GM18507 (cell line): ENCODE measurements at places on chromosomes 4 and X.

GRCh38 chrX:13933352-13933751 lies 96.3 kb downstream of the GEMIN8 start:
- no peak for DNase-seq

GRCh38 chrX:51894697-51895336 lies 1.4 kb downstream of the MAGED1 start:
- DNase-seq = no peak

DNA sequence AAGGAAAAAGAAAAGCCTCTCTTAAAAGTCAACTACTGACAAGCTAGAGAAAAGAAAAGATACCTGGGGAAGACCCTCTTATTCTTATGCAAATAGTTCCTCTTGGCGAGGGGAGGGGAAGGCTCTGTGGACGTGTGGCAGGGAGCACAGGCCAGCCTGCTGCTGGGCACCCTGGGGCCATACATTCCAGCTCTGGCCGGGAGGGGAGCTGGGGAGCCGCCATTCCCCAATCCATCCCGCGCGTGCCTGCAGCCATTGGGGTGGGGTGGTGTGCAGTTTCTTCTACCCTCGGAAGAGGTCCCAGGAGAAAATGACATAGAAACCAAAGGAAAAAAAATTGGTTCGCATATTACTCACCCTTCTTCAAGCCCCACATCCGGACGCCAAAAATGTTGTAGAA lies 1496.4 kb downstream of the RPA4 start:
- no peak for DNase-seq

DNA sequence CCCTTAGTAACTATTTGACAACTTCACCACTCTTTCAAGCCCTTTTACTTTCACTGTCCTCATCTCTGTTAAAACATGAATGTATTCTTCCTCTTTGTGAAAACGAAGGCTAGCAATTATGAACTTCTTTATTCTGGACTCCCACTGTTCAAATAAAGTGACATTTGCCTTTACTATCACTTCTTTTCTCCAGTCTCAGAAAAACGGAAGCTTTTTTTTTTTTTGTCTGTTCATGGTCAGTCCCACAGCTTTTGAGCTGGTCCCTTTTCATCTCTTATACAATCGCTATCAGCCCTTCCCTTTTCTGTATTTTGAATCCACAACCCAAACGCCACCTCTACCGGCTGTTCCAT lies 327.7 kb downstream of the DKK2 start:
- no peak for DNase-seq

- DNase-seq = no peak
Measured at GRCh38 chr4:77798385-77798784, 20.8 kb downstream of the CNOT6L start.

- DNase-seq = no peak
Measured at GRCh38 chr4:2934077-2934812, 29.0 kb downstream of the NOP14 start.

GRCh38 chr4:71255976-71256375 lies 82.8 kb upstream of the SLC4A4 start:
- DNase-seq = no peak

DNA sequence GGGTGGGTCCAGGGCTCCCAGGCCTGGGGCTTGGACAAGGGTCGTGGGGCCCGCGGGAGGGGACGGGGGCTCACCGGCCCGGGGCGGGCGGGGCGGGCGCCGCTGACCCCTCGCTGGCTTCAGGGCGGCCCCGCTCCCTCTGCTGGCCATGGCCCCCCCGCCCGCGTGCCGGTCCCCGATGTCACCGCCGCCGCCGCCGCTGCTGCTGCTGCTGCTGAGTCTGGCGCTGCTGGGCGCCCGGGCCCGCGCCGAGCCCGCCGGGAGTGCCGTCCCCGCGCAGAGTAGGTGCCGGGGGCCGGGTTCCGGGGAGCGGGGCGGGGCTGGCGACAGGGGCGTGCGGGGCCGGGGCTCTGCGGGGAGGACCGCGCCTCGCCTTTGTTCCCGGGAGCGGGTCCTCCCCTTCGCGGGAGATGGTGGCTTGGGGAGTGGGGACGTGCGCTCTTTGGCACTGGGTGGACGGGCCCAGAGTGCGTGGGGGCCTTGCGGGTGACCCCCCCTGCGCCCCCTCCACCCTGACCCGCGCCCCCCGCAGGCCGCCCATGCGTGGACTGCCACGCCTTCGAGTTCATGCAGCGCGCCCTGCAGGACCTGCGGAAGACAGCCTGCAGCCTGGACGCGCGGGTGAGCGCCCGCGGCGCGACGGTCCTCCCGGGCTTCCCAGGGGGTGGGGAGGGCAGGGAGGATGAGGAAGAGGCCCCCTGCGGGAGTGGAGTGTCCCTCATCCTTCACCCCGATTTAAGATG lies 16.8 kb upstream of the NAT8L start:
- DNase-seq = no peak

- no peak for DNase-seq
Measured at GRCh38 chrX:149937871-149938426, 342 bp downstream of the EOLA2 start.

GRCh38 chrX:9557091-9557490 lies 92.2 kb downstream of the TBL1X start:
- no peak for DNase-seq

- DNase-seq = no peak
Measured at GRCh38 chrX:107556967-107557366, 71.3 kb upstream of the PRPS1 start.

- no peak for DNase-seq
Measured at GRCh38 chrX:8306291-8306925, 135.3 kb upstream of the VCX2 start.

DNA sequence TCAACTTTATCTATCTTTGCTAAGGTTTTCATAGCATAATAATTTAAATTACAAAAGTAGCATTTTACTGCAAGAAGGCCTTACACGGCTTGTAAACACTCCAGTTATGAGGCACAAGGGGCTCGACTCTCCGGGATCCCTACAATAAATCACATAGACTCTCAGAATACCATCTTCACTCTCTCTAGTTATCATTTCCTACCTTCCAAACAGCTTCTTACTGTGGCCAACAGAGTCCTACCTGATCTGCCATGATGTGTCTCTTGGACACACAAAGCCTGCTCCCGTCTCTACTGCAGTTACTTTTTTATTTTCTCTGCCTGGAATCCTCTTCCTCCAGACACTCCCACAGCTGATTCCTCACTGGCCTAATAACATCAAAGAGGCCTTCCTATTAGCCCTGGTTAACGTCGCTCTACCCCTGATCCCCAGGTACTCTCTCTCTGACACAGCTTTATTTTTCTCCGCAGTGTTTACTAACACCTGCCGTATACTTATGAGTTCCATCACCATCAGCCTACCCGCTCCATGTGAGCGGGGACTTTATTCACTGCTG lies 559.6 kb upstream of the DIPK2B start:
- DNase-seq = no peak

- no peak for DNase-seq
Measured at GRCh38 chr4:155523358-155523757, 143.3 kb upstream of the GUCY1A1 start.

GRCh38 chr4:4299006-4299405 lies 9.0 kb downstream of the ZBTB49 start:
- no peak for DNase-seq

- no peak for DNase-seq
Measured at GRCh38 chrX:10429908-10430307, 190.5 kb downstream of the MID1 start.

GRCh38 chrX:129983575-129984110 lies 1.2 kb downstream of the BCORL1 start:
- DNase-seq = no peak
